ENCODE measurements at places on chromosomes 1 and 21.

GRCh38 chr1:161935264-161935663 is 88.4 kb downstream of the OLFML2B start:
- no peaks in the 10 kb centered on the region for H3K36me3 ChIP-seq
- DNase-seq: no peak
- H3K27ac ChIP-seq: no peak overlapping the region
- no peaks in the 10 kb centered on the region for H3K4me1 ChIP-seq

DNA sequence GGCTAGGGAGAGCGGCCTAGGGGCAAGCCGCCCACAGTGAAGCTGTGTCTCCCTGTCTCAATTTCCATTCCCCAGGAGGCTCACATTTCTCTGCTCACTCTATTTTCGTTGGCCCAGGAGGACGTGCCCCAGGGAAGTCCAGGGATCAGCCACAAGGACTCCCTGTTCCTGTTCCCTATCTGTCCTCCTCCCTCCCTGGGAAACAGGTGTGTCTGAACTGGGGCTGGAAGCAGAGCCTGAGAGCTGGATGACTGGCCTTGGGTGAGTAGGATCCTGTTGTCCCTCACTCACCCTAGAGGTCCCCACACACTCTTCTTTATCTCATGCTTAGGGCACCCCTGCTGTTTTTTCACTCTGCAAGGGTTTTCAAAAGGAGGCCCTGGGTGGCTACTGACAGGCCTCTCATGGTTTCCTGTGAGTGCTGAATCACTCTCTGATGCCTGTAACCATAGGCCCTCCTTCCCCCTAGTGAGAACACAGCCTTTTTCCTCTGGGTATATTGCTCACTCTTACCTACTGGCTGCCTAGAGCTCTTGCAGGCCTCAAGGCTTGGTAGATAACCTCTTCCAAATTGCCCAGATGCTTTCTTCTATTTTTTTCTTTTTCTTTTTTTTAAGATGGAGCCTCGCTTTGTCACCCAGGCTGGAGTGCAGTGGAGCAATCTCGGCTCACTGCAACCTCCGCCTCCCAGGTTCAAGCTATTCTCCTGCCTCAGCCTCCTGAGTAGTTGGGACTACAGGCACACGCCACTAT is 3.3 kb upstream of the UTP11 start:
- no peak overlapping the region for H3K4me3 ChIP-seq
- no peaks in the 10 kb centered on the region for H3K27me3 ChIP-seq
- H3K4me1 ChIP-seq: peaks cover 3% of the 10 kb centered on the region
- H3K36me3 ChIP-seq: no peaks in the 10 kb centered on the region
- peak overlapping the region; percentile 71 for H3K27ac ChIP-seq
- no peak for DNase-seq

DNA sequence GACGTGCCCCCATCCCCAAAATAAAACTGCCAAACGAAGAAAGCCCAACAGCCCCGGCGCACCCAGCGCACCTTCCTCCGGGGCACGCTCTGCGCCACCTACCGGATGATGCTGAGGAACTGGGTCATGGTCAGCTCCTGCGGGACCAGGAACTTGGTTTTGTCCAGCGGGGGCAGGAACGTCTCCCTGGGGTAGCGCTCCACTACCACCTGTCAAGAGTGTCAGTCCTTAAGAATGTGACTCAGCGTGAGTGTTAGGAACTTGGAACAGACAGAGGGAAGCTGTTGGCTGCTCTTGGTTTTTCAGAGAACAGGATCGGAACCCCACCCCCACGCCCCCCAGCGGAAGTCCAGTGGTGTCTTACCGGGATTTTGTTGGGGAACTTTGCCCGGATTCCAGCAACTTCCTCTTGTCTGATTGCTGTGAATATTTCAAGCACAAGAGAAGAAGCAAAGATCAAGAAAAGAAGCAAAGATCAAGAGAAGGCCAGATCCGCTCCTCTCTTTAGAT is 431 bp downstream of the MAP1LC3C start:
- H3K36me3 ChIP-seq: no peaks in the 10 kb centered on the region
- H3K4me3 ChIP-seq: peak overlapping the region; percentile 60
- H3K27ac ChIP-seq: peak overlapping the region; percentile 63
- DNase-seq: no peak
- no peaks in the 10 kb centered on the region for H3K4me1 ChIP-seq

GRCh38 chr1:180181996-180182642 is 27.4 kb downstream of the QSOX1 start:
- H3K27me3 ChIP-seq: no peaks in the 10 kb centered on the region
- no peak overlapping the region for H3K4me3 ChIP-seq
- DNase-seq: no peak
- H3K27ac ChIP-seq: no peak overlapping the region
- no peaks in the 10 kb centered on the region for H3K4me1 ChIP-seq

DNA sequence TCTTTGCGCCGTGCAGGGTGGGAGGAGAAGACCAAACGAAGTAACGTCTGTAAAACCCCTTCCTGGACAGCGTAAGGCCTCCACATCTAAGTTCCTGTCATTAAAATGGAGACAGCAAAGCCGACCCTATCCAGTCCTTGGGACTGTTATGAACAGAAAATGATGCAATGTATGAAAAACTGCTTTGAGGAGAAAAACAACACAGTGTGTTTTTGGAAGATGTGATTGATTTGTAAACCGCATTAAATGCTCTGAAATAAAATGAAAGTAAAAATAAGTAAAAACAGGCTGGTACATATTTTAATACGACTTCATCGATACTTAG is 827 bp upstream of the URB1 start:
- H3K4me3 ChIP-seq: peak overlapping the region; percentile 95
- peak overlapping the region; percentile 91 for H3K27ac ChIP-seq
- H3K27me3 ChIP-seq: no peaks in the 10 kb centered on the region
- DNase-seq: no peak
- H3K4me1 ChIP-seq: no peaks in the 10 kb centered on the region

GRCh38 chr1:53697721-53698383 is 41.1 kb downstream of the GLIS1 start:
- no peaks in the 10 kb centered on the region for H3K27me3 ChIP-seq
- H3K4me3 ChIP-seq: no peak overlapping the region
- H3K27ac ChIP-seq: no peak overlapping the region
- H3K4me1 ChIP-seq: no peaks in the 10 kb centered on the region
